ENCODE measurements at places on chromosomes 12 and 14.

GRCh38 chr14:61080591-61081010 lies 99.6 kb downstream of the SLC38A6 start:
- no peak for DNase-seq

DNA sequence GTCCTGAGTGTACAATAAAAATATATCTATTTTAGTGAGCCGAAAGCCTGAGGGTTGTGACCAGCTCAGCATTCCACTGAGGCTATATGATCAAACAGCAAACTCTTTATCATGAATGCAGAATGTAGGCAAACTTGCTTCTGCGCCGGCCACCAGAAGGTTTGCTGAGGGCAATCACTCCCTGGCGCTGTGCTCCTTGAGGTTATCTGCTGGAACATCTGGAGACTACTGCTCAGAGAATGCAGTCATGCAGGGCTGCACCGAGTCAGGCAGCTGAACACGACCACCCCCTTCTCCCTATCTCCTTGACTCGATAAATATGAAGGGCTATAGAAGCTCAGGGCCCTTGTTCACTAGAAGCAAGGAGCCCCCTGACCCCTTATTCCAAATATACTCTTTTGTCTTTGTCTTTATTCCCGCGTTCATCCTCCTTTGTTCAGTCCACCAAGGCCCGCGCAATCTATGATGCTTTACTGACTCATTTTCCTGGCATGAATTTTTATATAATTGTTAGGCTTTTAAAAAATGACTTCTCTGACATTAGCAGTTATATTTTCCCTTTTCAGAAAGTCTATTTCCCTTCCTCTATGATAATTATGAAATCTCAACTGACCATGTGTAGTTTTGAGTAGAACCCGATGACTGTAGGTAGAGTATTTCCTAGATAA lies 1089.3 kb downstream of the SLC16A7 start:
- no peak for DNase-seq

DNA sequence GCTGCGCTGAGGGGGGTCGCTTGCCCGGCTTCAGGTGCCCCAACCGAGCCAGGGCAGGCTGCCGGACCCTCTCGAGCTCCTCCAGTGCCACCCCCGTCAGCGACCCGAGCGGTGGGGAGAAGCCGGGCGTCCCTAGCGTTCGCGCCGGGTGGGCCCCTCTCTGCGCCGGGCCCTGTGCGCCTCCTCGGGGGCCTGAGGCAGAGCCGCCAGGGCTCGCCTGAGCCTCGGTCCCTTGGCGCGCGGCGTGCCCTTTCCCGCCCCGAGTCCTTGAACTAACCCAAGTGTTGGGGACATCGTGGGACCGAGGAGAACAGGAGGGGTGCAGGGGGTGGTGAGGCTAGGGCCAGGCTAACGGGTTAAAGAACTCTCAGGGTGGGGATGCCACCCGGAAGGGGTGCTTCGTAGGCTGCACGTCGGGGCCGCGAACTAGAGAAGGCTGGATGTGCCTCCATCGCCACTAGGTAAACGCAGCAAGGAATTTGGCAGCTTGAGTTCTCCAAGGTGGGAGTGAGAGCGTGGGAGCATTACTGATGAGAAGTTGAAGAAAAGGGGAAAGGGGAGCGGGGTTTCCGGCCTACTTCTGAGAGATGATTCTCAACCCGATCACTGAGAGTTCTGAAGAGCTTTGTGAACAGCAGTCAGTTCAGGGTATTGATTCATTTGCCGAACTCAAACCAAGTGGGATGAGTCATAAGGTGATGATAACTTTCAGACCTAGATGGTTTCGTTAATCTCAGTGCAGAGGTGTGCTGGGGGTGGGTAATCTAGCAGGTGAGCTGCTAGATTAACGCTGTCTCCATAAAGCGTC lies 618 bp downstream of the RNF34 start:
- DNase-seq, result peak; percentile 83

- DNase-seq, result no peak
Observed at GRCh38 chr12:123126294-123127181, 24.4 kb downstream of the PITPNM2 start.

DNA sequence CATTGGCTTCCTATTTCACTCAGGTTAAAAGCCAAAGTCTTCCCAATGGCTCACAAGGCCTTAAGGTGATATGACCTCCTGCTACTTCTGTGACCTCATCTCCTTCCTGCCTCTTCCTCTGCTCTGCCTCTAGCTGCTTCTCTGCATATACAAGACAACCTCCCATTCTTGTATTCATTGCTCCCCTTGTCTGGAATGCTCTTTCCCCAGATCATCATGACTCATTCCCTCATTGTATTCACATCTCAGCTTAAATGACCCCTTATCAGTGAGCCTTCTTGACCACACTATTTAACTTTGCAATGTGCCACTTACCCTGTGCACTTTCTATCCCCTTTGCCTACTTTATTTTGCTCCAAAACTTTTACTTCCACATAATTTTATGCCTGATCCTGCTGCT lies 90.2 kb downstream of the PPP1R12A start:
- DNase-seq, result no peak

DNA sequence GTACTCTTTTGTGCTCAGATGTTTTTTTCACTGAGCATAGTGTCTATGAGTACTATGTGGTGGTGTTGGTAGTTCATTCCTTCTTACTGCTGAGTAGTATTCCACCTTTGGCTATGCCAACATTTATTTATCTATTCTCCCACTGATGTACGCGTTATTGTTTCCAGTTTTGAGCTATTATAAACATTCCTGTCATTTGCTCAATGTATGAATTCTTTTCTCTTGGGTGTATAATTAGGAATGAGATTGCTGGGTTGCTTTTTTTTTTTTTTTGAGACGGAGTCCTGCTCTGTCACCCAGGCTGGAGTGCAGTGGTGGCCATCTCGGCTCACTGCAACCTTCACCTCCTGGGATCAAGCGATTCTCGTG lies 37.5 kb upstream of the SLC2A3 start:
- no peak for DNase-seq

DNA sequence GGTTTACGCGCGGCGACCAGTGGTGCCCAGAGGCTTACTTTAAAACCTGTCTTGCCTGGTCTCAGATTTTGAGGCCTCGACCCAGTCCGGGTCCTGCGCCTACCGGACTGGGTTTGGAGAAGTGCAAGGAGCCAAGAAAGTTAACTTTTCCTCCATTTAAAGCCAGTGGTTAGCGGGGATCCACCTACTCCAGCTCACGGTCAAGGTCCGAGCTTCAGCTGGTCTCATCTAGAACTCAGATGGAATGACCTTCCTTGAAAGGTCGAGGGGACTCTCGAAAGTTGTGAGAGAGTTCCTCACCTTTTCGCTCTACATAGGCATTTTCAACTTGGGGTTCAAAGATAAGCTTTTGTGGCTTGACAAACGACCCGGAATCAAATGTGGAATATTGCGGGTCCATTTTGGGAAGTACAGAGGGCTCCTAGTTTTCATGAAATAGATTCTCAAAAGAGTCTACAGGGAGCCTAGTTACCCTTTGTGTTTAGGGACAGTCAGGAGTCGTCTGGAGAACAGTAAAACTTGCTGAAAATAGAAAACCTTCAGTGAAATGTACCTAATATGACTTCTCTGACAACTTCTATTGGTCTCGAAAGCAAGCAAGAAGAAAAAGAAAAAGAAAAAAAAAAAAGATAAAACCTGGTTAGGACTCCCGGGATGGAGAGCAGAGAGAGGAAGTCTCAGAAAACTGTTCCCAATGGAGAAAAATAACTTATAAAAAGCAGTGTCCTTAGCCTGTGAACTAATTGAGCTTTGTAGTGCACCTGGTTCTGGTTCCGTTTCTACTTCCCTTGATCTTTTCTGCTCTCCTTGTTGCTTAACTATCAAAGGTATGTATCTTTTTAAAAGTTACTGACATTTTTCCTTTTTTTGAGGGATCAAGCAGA lies 1.4 kb downstream of the KCNMB4 start:
- DNase-seq, result no peak

- DNase-seq, result no peak
Observed at GRCh38 chr14:22532345-22533056, 56.5 kb downstream of the DAD1 start.

- no peak for DNase-seq
Observed at GRCh38 chr12:108799401-108800243, 57.8 kb downstream of the SSH1 start.

GRCh38 chr12:49367381-49368239 lies at the start of gene SPATS2:
TSS of gene SPATS2 (plus strand) at chr12:49367462. CDS start at chr12:49461013, 93,551 bp downstream.
- DNase-seq, result no peak

- DNase-seq, result no peak
Observed at GRCh38 chr12:124938108-124938507, 23.7 kb upstream of the UBC start.

DNA sequence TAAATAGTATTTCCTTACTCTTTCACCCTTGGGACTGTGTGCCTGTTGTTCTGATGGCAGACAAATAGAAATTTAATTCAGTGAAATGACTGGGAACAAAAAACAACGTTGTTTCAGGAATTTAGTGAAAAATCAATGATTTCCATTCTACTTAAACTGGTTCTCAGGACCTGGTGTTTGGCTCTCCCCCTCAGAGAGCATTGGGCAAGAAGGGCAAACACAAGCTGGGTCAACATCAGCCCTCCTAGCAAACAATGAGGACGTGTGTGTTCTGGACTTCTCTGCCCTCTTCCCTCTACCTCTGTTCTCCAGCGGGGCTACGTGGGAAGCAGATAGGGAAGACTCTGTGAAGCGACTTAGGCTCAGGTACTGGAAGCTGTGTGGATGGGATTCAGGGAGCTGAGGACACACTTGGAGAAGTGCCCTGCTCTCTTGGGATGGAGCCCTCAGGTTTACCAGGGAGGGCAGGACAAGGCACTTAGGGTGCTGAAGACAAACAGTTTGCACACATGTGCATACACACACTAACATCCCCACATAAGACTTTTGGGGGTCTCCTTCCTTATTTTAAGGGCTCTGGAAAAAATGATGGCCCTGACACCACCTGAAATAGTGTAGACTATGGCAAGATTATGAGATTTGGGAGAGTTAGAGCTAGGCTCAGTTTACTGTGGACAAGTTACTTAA lies 7.6 kb upstream of the SERPINA1 start:
- no peak for DNase-seq

DNA sequence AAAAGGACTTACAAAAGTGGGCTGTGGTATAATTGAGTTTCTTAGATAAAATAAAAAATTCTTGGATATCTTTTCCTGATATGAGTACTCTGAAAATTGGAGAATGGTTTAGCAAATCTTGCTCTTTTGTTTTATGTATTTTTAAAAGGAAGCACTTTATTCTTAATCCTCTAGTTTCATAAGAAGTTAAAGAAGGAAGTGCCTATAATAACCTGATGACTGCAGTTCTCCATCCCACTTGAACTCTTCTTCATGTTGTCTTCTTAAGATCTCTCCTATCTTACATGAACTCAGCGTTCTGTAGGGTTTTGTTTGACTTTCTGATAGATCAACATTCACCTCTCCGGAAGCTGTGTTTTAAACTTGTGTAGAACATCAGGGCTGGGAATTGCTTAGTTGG lies 271.0 kb downstream of the ERC1 start:
- DNase-seq, result no peak

- DNase-seq, result no peak
Observed at GRCh38 chr14:25551674-25552073, 501.7 kb upstream of the STXBP6 start.

- no peak for DNase-seq
Observed at GRCh38 chr12:118603610-118604361, 227.4 kb downstream of the SUDS3 start.

- no peak for DNase-seq
Observed at GRCh38 chr12:127363392-127363791, 903.6 kb upstream of the TMEM132C start.

DNA sequence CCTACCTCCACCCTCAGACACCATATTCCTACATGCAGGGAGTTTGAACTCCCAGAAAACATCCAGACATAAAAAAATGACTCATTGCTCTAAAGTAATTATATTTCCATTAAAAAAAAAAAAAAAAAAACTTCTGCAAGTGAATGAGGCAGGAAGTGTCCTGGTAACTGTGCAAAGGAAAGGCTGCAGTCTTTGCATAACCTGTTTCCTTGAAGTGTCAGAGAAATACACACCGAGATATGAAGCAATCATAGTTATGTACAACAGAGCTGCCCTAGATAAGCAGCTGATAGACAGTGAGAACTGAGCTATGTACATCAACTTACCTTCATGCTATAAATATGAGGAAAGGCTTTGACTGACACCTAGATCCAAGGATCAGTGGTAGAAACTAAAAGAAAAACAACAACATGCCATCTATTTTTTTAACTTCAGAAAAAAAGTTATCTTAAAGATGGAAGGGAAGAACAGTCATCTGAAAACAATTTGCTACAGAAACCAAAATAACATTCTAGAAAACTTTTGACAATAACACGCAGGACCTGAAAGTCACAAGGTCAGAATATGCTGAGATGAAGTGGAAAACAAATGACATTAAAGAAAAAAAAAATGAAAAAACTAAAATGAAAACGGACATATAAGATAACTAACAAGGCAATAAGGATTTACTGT lies 263.2 kb downstream of the SEC23A start:
- no peak for DNase-seq

DNA sequence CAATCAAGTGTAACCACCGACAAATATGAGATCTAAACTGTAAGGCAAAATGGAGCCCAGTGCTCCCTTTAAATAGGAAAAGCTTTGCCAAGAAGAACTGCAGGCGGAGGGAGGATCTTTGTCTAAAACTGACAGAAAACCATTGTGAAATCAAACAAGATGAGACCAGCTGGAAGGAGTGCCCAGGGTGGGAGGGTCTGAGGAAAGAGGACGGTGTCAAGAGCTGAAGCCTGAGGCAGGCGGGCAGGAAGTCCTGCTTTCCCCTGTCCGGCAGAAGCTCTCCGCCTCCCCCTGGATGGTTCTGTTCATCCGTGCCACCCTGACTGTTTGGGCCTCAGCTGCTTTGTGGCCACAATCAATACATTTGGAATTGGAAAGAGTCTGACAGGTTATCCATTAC lies 37.5 kb downstream of the CDC42BPB start:
- no peak for DNase-seq

DNA sequence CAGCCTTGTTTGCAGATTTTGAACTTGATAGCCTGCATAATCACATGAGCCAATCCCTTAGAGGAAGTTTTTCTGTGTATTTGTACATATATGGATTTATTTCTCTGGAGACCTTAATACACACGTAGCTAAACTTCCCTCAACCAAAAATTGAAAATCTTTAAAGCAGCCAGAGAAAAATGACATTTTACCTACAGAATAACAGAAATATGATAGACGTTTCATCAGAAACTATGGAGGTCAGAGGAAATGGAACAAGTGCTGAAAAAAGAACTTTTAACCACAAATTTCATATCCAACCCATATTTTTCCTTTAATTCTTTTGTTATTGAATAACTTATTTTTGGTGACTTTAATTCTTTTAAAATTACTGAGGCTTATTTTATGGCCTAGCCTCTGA lies 177.7 kb downstream of the CCDC91 start:
- DNase-seq, result no peak

DNA sequence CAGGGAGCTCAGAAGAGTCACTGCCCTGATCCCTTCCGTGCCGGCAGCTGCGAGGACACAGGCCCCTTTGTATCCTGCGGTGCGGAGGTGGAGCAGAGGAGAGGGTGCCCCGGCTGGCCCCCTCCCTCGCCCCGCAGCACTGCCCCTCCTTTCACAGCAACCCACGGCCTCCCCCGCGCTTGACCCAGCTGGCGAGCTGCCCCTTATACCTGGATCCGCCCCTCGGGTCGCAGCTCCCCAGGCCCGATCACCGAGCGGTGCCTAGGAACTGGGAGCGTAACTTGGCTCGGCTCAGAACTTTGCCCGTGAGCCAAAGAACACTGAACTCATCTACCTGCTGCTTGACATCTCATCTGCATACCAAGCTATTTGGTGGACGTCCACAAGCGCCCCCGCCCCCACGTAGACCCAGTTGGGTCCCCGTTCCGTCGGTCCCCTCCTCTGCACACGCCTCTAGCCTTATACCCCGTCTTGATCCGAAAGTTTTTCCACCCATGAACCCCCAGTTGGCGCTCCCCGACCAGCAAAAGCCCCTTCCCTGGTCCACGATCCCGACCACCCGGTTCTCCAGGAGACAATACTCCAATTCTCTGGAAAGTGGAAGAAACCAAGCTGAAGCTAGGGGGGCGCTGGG lies 697 bp upstream of the DNAJC14 start:
- DNase-seq, result peak; percentile 62
